NCI-H187 (cell line): ENCODE measurements at places on chromosomes 3 and 15.

DNA sequence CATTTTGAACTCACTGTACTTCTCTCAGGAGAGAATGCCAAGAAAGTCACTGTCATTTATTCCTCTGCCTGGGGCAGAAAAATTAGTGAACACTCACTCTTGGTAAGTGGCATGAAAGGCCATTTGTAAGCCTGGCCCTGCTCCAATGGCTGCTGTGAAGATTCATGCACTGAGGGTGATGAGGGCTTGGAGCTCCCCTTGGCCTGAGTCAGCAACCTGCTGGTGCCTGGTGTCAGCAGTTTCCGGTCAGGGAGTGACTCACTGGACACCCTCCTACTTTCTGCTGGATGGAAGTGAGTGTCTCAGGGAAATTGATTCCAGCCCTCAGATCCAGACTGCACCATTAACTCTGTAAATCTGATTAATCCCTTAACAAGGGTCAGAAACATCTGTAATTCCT lies 37.6 kb downstream of the TRA2B start:
- no peak for DNase-seq

DNA sequence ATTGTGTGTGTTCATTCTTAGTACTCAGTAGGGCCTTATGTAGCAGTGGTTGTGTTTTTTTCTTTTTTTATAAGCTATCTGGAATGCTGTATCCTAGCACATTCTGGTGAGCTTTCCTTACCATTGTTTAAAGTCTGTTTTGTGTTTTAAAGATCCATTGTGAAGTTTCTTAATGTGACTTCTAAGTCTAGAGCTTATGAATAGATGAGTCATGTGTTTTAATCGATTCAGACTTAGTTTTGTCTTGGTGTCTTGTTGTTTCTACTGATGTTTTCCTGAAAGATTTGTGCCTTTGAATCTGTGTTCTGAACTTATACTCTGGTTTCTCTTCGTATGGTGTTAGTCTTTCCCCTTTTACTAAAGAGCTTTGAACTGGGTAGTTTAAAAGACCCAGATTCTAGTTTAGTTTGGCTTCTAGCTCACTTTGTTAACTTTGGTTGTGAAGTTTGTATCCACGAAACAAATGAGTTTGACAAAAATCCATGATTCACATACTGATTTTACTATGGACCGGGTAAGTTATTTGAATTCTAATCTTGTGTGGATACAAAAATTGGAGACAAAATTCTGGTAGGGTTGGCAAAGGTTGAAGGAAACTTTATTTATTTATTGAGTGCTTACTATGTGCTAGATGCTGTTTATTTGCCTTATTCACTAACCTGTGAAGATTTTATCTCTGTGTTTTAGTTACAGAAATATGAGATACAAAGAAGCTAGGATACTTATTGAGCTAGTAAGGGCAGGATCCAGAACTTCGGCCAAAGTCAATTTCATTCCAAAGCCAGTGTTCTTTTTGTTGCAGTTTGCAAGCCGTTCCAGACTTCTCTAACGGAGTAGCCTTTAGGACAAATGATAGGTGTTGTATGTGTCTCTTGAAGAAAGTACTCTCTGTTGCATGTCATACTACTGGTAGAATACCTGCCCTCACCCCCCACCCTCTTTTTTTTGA lies 24.8 kb downstream of the AKAP13 start:
- no peak for DNase-seq

- DNase-seq: no peak
Measured at GRCh38 chr3:170171563-170171962, 10.0 kb downstream of the PHC3 start.

DNA sequence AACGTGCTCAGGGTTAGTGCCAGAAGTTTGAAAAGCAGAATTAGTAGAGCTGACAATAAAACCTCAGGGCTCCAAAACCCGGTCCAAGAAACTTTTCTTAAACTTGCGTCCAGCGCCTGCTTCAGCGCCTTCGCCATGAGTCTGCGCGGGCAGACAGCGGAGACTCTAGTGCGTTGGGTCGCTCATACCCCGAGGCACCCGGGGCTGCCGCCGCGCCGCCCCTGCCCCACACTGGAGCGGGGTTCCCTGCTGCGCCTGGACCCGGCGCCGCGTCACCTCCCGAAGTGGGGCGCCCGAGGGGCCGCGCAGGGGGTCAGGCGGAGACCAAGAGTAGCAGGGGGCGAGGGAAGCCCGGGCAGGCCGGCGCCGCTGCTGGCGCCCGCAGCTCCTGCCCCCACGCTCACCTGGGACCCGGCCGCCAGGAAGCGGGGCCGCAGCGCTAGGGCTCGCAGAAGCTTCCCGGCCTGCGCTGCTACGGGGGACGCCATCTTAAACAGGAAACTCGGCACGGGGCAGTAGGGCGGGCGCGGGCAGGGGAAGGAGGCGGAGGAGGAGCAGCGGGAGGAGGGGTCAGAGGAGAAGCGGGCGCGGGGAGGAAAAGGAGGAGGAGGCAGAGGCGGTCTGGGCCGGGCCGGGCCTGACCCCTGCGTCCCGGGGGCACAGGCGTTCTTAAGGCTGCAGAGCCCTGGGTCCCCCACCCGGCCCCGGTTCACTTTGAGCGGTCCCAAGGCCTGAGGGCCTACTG lies at the start of gene SUCLG2:
TSS of gene SUCLG2 (minus strand) at position 514 of the 745 bp plus-strand sequence. CDS start at position 488, 26 bp downstream.
- no peak for DNase-seq

GRCh38 chr3:67414740-67415139 lies 239.7 kb downstream of the SUCLG2 start:
- DNase-seq: no peak

GRCh38 chr15:87732976-87733375 lies 523.6 kb downstream of the NTRK3 start:
- no peak for DNase-seq

DNA sequence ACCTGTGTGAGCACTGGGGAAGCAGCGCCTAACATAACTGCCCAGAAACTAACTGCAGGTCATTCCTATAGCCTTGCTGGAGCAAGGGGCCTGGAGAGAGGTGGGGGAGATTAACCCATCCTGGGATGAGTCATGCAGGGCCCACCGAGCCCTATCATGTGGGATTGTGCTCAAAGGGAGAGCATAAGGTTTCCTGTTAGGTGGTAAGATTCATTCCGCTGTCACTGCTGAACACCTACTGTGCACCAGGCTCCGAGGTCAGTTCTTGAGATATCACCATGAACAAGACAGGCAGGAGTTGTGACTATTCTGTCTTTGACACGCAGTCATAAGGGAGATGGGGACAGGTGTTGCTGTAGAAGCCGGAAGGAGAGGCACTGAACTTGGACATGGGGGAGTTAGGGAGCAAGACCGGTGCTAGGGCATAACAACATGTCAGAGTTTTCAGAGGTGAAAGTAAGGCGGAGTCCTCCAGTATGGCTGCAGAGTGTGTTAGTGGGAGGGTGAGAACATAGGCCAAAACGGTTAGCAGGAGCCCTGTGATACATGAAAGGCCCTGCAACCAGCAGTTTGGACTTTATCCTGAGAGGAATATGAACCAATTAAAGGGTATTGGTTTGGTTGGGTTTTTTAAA lies 2.4 kb downstream of the SLC25A38 start:
- DNase-seq: no peak

- DNase-seq: peak; percentile 88
Measured at GRCh38 chr3:121749276-121750086, at the start of gene GOLGB1. Gene GOLGB1 (minus strand): TSS chr3:121749741. CDS start chr3:121730971, 18,770 bp downstream.

DNA sequence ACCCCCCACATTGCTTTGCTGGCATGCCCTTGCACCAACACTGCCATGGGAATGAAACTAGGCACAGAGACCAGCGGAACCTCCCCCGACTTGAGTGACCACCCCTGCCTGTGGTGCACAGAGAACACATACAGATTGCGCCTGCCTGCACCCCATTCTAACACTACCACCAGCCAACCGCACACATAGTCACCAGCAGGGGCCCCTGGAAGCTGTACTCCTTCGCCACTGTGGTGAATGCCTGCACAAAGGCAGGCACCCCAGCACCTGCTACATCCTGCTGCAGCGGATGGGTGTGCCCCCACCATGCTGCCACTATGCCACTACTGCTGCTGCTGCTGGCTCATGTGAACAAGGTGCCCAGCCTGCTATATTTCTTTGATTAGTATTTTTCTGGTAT lies 27.4 kb upstream of the DNAAF4 start:
- DNase-seq: no peak
